Fibroblast of the aortic adventitia (primary cell): ENCODE measurements at places on chromosomes 12 and 14.

- no peak for DNase-seq
These were observed 25.3 kb upstream of the TCL1B start for GRCh38 chr14:95660651-95661515.

GRCh38 chr12:113242560-113242959 lies 21.3 kb downstream of the TPCN1 start:
- no peak for DNase-seq

DNA sequence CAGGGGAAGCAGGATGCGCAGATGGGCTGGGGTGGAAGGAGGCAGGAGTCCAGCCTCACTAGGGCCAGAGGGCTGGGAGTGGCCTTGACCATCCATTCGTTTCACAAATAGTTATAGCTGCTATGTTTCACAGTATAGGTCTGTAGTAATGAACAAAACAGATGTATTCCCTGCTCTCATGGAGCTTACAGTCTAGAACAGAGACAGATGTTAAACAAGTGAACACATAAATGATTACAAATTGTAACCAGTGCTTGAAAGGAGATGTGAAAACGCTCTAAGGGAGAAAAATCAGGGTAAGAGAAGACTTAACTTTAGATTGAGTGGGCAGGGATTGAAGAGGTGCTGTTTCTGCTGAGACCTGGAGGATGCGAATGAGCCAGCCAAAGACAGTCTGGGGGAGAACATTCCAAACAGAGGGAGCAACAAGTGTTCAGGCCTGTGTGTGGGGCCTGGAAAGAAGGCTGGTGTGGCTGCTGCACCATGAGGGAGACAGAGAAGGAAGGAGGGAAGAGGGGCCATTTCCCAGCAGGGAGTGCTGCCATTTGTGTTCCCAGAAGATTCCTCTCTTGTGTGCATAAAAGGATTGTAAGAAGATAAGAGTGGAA lies 14.6 kb downstream of the CFAP251 start:
- no peak for DNase-seq

- no peak for DNase-seq
These were observed 25.7 kb upstream of the FZD10 start for GRCh38 chr12:130136509-130137039.

- DNase-seq, result no peak
These were observed 63.5 kb downstream of the MED13L start for GRCh38 chr12:116213885-116214527.

DNA sequence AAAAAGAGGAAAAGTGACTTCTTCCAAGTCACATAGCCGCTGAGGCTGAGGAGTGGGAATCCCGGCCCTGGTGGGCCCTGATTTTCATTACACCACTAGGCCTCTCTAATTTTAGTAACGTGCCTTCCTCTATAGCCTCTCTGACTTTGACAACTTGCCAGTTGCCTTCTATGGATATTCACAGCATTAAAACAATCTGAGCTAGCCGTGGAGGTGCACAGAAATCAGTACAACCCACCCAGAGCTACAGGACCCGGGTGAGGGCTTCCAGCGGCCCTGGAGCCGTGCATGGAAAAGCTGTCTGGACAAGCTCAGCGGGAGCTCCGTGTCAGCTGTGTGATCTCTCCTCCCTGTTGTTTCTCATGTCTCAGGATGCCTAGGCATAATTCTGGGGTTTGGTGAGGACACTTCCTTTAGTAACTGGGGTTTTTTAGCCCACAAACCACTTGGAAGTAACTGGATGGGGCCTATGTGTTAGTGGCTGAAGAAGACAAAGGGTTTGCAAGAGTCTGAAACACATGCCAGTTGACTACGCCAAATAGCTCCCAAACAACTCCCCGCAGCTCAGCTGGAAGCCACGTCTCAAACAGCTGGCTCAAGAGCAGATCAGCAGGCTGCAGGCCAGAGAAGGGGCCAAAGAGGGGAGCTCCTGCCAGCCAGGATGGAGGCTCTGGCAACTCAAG lies 53.0 kb downstream of the SSH1 start:
- peak; percentile 99 for DNase-seq

- no peak for DNase-seq
These were observed 56.2 kb upstream of the CCDC198 start for GRCh38 chr14:57549765-57550420.

DNA sequence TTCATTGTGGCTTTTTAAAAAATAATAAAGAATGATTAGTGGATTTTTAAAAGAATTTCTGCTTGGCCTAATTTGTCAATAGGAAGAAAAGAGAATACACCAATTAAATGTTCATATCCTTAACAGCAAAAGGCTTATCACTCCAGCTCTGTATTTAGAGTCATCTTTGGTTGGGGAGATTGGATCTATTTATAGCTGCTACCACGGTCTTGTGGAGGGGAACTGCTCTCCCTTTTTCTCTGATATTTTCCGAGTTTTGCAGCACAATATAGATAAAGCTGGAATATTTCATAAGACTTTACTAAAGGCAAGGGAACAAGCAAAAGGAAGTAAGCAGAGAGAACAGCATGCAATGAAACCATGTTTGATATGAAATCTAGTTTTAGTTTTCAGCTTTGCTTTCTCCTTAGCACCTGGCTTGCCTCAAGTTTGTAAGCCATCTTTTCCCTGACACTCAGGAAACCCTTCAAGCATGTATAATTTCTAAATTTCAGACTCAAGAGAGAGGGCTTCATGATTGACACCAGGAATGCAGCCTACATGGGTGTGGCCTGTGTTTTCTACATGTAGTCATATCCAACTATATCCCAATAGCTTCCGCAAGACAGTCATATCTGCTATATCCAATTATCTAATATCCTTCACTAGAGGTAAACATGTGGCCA lies 35.2 kb downstream of the BRMS1L start:
- no peak for DNase-seq

- DNase-seq, result no peak
These were observed 430.5 kb downstream of the DPF3 start for GRCh38 chr14:72463291-72463866.

DNA sequence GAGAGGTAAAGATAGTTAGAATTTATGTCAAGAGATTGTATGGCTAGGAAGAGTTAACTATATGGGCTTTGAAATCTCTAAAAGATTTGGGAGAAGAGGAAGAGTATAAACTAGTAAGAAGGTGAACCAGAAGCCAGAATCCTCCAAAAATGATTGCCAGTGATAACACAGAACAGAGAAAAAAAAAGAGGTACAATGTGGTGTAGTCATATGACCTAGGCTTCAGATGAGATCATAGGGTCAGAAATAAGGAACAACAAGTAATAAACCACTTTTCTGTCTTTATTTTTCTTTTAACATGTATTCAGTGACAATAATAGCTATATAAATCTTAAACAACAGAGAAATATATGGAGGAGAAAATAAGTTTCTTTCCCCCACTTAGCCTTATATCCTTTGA lies 2.0 kb upstream of the NECAP1 start:
- no peak for DNase-seq

DNA sequence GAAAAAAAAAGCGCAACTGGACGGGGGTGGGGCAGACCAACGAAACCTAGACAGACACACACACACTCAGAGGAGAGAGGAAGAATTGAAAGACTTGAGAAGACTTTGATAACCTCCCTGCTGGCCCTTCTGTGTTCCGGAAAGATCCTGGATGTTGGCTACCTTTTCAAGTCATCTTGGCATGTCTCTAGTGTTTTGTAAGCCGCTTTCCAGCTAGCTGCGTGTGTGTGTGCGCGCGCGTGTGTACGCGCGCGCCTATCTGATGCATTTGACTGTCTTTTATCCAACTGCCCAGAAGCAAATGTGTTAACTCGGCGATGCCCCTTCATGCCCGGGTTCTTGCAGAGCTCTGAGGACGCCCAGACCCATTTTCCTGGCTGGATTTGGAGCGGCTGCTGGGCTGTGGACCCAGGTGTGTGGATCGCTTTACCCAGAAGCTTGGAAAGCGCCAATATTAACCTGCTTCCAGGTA lies 664 bp downstream of the LRFN5 start:
- no peak for DNase-seq

- no peak for DNase-seq
These were observed 108.1 kb downstream of the TTLL5 start for GRCh38 chr14:75769047-75769685.

- no peak for DNase-seq
These were observed 35.7 kb upstream of the MDM1 start for GRCh38 chr12:68367903-68368302.
